CD4-positive, alpha-beta memory T cell (primary cell): ENCODE measurements at places on chromosomes 7 and 10.

- DNase-seq, result no peak
Observed at GRCh38 chr10:43930777-43931176, 282.1 kb upstream of the ZNF32 start.

DNA sequence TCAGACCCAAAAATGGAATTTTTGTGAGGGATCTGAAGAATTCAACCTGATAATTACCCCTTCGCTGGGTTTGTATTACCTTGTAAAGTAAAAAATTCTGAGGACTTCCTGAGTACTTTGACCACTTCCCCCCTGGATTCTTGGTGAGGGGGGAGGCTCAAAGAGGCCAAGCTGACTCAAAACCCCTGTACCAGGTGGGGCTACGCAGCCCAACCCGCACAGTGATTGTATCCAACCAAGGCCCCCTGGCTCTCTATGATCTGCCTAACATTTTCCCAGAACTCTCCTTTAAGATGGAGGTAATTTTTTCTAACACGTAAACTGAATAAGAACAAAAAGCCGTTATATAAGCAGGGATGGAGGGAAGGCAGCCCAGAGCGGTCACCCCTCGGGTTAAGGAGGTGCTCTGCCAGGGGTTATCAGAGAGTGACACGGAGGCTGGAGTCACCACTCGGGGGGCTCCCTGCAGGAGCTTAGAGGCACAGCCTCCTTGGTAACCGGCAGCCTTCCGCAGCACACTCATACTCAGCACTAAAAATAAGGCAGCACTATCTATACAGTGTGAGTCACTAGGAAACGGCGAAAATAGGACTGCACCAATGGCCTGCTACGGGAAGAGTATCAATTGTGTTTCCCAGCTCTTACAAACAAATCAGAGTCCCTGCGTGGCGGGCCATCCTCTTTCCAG, 255.4 kb downstream of the ELMO1 start:
- no peak for DNase-seq

DNA sequence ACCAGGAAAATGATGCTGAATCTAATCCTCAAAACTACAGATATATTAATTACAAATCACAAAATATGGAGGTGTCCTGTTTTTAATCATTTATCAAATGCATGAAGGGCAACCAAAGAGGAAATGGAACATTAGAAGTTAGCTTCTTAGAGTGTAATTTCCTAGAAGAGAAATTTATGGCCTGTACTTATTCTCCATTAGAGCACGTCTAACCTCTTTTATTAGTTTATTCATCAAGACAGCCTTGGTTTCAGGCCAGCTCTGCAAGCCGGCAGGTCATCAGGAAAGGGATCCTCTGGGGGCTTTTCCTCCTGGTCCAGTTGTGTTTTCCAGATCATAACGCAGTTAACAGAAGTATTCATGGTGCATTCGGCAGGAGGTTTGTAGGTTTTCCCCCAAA, 517.6 kb downstream of the KCNMA1 start:
- no peak for DNase-seq

- DNase-seq, result no peak
Observed at GRCh38 chr10:3068968-3069737, 1.8 kb downstream of the PFKP start.

GRCh38 chr10:88702848-88703597, 3.0 kb upstream of the LIPK start:
- no peak for DNase-seq

GRCh38 chr7:96479015-96479645, 157.2 kb upstream of the SLC25A13 start:
- peak; percentile 15 for DNase-seq

- no peak for DNase-seq
Observed at GRCh38 chr7:157403646-157404401, 67.0 kb downstream of the DNAJB6 start.

GRCh38 chr7:18499407-18500177, 4.0 kb downstream of the HDAC9 start:
- no peak for DNase-seq

GRCh38 chr7:4854916-4855315, 6.9 kb downstream of the PAPOLB start:
- no peak for DNase-seq

GRCh38 chr10:10826125-10826524, 191.5 kb upstream of the CELF2 start:
- DNase-seq, result no peak

- DNase-seq, result no peak
Observed at GRCh38 chr7:151157645-151158329, 9.7 kb downstream of the GBX1 start.

GRCh38 chr10:84783386-84783785, 455.0 kb downstream of the CCSER2 start:
- no peak for DNase-seq

GRCh38 chr7:30681331-30681797, 892 bp downstream of the CRHR2 start:
- DNase-seq, result no peak

DNA sequence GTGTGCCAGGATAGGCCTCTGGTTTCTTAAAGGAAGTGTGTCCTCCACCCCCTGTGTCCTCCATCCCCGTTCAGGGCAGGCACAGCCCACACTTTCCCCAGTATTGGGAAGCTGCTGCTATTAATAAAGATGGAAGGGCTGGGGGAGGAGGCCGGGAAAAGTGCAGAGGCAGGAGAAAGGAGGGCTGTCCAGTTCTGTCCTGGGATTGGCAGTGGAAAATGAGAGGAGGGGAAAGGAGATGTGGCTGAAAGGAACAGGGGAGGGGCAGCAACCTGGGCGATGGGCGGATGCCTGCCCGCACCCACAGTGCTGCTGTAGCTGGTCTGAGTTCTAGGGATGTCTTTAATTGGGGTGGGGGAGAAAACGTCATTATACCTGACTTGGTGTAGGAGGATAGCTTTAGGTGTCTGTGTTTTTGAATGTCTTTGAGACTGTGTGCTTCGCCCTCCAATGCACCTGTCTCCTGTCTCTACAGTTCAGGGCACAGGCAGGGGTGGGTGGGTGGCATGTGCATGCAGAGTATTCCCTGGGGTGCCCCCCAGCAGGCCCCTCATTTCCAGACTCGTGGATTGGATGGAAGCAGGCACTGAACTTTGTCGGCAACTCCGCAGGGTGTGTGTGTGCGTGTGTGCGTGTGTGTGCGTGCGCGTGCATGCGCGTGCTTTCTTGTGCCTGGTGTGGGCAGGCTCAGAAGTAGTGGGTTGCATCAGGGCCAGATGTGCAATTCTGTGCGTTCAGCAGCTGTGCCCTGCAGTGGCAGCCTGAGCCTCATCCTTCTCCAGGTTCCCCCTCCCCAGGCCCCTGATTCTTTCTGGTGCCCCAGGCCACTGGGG, 2.5 kb downstream of the TRIM8 start:
- peak; percentile 58 for DNase-seq

DNA sequence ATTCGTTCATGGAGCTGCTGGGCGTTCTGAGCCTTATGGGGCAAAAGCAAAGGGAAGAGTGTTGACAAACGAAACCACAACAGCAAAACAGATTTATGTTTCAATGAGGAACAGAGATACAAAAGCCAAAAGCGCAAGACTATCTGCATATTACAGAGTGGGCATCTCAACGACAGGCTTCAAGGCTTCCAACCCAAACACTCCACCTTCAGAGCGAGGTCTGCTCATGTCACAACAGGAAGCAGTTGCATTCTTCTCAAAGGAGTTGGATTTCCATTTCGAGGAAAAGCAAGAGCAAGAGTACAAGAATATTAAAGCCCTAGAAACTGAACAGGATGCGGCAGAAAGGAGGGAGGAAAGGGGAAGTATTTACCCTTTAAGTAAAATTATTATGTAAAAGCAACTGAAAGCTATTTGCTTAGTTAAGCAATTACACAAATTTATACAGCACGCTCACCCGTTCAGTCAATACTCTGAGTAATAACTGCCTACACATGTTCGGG, 189.3 kb downstream of the ELMO1 start:
- no peak for DNase-seq

GRCh38 chr10:119270762-119271366, 63.5 kb downstream of the GRK5 start:
- DNase-seq, result peak; percentile 43

GRCh38 chr10:88062385-88062784, 199.0 kb downstream of the PTEN start:
- no peak for DNase-seq

GRCh38 chr7:2138146-2138765, 94.5 kb downstream of the MAD1L1 start:
- no peak for DNase-seq

DNA sequence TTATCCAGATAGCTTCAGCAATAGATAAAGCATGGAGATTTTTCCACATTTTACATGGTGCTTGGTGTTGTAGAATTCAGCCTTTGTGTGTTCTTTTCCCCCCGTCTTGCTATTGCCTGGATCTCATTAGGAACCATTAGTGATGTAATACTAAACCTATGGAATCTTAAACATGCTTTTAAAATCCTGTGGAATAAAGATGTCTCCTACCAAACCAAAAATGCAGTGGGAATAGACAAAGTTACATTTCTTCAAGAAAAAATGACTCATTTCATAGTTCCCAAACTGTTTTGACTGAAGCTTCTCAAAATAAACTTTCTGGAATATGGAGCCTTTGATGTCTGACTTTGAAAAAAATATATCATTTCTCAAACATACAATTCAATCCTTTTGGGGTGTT, 44.0 kb downstream of the CALD1 start:
- no peak for DNase-seq

DNA sequence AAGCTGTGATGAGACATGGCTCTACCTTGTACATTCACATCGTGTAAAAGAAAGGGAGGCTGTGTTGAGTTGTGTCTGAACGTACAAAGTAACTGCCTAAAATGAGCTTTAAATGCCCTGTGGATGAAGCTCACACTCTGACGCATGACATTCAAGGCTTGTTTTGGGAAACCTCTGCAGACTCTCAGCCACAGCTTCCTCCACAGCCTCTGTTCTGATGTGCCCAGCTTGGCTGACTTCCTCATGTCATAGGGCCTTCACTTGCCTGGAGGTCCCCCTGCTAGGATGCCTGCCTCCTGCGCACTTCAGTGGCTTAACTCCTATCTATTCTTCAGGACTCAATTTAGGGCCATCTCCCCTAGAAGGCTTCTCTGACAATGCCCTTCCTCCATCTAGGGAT, 230.0 kb upstream of the HABP2 start:
- DNase-seq, result no peak

- DNase-seq, result no peak
Observed at GRCh38 chr10:46068905-46069304, 22.8 kb upstream of the MSMB start.

GRCh38 chr7:156105337-156106106, 293.3 kb upstream of the SHH start:
- DNase-seq, result no peak

DNA sequence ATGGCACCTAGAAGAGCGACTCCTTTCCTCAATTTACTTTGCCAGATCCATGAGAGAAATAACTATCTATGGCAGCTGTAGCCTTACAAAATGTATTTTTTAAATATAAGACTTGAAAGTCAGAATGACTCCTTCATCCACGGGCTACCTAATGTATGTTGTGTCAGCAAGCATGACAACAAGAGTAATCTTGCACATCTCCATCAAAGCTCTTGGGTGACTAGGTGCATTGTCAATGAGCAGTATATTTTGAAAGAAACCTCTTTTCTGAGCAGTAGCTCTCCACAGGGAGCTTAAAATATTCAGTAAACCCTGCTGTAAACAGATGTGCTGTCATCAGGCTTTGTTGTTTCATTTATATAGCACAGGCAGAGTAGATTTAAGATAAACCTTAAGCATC, 757.2 kb upstream of the PHF14 start:
- DNase-seq, result no peak

DNA sequence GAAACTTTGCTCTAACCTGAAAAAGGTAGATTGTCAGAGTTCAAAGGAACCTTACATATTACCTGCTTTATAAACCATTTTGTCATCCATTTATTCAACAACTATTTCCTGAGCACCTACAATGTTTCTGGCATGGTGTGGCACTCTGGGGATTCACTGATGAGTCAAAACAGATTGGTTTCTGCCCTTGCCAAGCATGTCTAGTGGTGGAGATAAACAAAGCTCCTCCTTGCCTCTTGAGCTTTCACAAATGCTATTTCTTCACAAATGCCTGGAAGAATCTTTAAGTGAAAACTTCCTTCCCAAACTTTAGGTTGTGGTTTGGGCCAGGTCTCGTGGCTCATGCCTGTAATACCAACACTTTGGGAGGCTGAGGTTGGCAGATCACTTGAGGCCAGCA, 85.1 kb upstream of the RELN start:
- DNase-seq, result no peak
